NCI-H187 treated with DMSO at 0.1 percent for 48 hours (cell line): ENCODE measurements at places on chromosomes 11 and 22.

DNA sequence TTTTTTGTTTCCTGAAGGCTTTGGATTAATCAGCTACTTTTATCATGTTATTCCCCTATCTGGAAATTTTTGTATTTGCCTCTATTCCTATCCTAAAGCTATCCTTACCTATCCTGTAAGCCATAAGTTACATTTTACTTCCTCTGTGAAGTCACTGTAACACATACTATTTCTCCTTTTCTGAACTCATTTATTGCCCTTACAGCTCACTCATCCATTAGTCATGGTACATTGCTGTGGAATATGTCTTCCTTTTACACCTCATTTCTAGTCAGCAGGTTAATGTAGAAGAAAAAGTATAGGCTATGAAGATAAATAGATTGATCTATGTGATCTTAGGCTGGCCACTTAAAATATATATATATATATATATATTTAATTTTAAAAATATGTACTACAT lies 28.0 kb downstream of the SWAP70 start:
- no peak for DNase-seq

DNA sequence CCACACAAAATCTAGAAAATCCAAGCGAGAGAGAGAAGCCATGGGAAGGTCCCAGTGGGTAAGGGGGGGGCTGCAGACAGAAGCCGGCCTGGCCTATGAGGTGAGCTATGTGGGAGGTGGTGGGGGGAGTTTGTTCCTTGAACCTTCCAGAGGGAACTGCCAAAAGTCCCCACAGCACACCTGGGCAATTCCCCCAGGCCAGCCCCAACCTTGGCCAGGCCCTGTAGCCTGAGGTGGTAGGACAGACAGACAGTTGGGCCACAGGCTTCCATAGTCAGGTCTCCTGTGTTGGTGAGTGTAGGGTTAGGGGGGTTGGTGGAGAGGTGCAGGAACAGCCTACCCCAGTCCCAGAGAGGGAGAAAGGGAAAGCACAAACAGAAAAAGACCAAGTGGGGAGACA lies 39.0 kb downstream of the LMO1 start:
- no peak for DNase-seq

- DNase-seq = no peak
Observed at GRCh38 chr22:44395118-44396005, 82.6 kb upstream of the SHISAL1 start.

- no peak for DNase-seq
Observed at GRCh38 chr11:14373941-14374646, 15.1 kb upstream of the RRAS2 start.

GRCh38 chr22:46770726-46771125 lies 8.3 kb downstream of the TBC1D22A start:
- DNase-seq = no peak

DNA sequence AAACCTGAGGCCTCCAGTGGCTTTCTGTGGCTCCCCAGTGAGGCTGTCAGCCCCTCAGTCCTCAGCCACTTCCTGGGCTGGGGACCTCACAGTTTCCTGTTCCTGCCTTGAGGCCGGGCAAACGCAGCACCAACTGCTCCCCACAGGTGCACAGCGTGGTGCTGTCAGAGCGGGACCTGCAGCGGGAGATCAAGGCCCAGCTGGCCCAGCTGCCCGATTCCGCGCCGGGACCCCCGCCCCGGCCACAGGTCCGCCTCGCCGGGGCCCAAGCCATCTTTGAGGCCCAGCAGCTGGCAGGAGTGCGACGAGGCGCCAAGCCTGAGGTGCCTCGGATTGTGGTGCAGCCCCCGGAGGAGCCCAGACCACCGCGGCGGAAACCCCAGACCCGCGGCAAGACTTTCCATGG lies 5.4 kb downstream of the TBC1D10C start:
- no peak for DNase-seq

DNA sequence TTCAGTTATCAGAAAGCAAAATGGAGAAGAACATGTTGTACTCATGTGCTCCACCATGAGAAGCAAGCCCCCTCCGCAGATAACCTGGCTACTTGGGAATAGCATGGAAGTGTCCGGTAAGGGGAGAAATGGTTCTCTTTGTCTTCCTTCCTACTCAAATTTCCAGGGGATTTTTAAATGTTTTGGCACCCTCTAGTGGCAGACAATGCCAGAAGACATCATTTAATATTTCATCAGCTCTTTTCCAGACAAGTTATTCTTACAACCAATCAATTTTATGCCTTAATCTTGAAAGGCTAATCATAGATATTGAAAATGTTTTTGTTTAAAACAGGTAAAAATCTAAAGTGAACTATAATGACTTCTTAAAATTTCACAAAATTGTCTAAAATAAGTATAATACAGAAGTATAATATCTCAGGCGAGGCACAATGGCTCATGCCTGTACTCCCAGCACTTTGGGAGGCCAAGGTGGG lies 15.7 kb downstream of the CRTAM start:
- peak; percentile 71 for DNase-seq

GRCh38 chr22:38397189-38398085 lies 57.6 kb downstream of the KCNJ4 start:
- no peak for DNase-seq

GRCh38 chr11:92827132-92827531 lies 142.3 kb upstream of the MTNR1B start:
- DNase-seq = no peak

GRCh38 chr11:131687291-131688047 lies 317.1 kb downstream of the NTM start:
- no peak for DNase-seq

- DNase-seq = no peak
Observed at GRCh38 chr11:95516786-95517185, 272.8 kb downstream of the FAM76B start.

- no peak for DNase-seq
Observed at GRCh38 chr11:81033779-81034540, 1593.1 kb upstream of the TENM4 start.

GRCh38 chr22:42439821-42440674 lies 7.8 kb upstream of the NFAM1 start:
- DNase-seq = no peak

GRCh38 chr11:92552942-92553341 lies 328.3 kb downstream of the FAT3 start:
- no peak for DNase-seq
